ENCODE measurements at places on chromosomes 2 and 18.
A peak's percentile ranks its signal among the peaks of the same experiment; 100 is the strongest.

DNA sequence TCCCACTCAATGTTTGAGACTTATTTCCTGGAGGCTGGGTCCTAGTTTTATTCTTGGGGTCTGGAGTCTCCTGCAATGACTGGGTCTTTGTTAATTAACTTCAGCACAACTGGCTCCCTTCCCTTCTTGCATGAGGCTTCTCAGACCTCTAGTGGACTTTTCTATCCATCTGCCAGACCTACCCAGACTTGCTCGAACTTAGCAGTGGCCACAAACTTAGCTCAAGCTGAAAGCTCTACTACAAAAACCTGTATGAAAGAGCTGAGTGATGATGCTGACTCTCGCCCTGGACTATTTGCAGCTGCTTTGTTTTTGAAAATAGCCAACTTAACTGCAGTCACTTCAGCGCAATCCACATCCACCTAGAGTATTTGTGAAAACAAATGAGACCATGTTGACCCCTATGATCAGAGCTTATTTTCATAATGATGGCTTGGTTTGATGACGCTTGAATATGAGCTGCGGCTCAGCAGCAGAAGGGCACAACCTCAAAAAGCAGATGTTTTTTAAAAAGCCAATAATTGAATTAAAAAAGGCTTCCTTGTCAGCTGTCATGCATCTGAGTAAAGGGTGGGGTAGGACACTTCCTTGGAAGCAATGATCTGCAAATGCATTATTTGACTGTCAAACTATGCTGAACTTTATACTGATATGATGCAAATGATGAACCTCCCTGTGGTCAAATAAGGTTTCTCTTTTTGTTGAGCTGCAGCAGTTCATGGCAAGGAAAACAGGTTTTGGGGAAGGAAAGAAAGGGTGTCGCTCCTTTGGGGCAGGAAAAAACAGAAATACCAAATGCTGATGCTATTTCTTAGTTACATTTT, 10.6 kb upstream of the ANXA4 start:
- no peak for DNase-seq

DNA sequence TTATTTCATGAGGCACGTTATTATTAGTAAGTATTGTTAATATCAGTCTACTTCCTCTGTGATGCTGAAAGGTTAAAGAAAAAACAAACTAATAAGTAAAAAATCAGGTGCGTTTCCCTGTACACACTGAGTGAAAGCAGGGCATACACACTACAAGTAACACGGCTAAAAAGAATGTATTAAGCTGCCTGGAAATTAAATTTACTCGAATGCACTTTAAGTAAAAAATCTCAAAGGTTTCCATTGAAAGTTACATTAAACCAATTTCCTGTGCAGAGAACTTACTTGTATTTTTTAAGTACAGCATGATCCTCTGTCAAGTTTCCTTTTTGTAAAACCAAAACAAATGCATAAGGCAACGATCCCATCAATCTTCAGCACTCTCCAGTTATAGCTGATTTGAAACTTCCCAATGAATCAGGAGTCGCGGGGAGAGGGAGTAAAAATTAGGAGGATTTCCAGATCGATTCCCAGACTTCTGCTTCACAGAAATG, 633 bp downstream of the BCL2 start:
- DNase-seq: no peak

- no peak for DNase-seq
Measured at GRCh38 chr18:38948436-38948835, 1382.8 kb upstream of the CELF4 start.

DNA sequence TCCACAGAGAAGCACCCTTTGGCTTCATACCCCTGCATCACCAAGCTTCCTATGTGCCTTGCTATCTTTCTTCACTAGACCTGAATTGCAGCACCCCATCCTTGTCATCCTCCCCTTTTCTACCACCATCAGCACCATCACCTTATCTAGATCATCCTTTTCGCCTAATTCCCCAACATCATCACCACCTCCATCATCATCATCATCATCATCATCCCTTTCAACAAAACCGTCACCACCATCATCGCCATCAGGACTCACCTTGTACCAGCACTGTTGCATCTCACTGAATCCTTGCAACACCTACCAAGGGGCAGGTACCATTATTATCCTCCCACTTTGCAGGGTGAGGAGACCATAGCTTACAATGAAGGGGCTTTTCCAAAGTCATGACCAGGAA, 10.8 kb upstream of the ECEL1 start:
- DNase-seq: no peak

DNA sequence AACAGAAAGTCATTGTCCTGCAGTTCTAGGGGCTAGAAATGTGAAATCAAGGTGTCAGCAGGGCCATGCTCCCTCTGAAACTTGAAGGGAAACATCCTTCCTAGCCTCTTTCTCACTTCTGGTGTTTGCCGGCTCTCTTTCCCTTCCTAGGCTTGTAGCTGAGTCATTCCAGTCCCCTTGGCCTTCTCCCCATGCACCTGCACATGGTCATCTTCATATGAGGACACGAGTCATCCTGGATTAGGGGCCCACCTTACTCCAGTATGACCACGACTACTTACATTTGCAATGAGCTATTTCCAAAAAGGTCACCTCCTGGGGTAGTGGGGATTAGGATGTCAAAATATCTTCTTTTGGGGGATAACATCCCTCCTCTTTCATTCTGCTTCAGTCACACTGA, 168.5 kb upstream of the CXCR4 start:
- DNase-seq: no peak

- no peak for DNase-seq
Measured at GRCh38 chr18:8333961-8334360, 275.3 kb upstream of the RAB12 start.

DNA sequence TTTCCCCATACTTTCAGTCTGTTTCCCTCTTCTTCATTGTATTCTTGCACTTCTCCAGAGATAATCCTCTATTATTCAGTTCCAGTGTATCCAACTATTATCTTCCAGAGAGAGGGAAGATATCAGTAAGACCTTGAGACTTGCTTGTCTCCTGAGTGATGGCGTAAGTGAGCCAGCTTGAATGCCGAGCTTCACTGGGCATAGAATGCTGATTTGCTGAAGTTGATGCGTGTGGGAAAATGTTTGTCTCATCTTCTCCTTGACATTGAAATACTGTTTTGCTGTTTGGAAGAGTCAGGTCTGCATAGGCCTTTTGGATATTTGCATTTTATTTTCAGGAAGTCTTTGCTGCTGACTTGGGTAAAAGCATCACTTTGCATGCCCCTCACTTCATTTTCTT, 41.1 kb upstream of the MGAT5 start:
- DNase-seq: no peak

DNA sequence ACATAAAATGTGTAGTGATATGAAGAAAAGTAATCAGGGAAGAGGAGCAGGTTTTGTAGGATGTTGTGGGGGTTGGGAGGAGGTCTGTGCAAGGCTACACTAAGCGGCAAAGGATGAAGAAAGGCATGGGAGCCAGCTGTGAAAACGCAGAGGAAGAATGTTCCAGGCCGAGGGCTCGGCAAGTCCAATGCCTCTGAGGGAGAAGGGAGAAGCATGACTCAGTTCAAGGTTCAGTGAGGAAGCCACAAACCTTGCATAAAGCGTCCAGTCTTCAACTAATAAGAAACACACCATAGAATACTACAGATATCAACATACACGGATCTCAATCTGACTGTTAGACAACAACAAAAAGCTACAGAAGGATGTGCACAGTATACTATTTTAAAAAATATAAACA, 16.2 kb downstream of the EPB41L3 start:
- no peak for DNase-seq

GRCh38 chr2:201969241-201969937, 64.3 kb upstream of the FZD7 start:
- no peak for DNase-seq

- no peak for DNase-seq
Measured at GRCh38 chr18:75421656-75422055, 5.8 kb downstream of the SMIM21 start.

DNA sequence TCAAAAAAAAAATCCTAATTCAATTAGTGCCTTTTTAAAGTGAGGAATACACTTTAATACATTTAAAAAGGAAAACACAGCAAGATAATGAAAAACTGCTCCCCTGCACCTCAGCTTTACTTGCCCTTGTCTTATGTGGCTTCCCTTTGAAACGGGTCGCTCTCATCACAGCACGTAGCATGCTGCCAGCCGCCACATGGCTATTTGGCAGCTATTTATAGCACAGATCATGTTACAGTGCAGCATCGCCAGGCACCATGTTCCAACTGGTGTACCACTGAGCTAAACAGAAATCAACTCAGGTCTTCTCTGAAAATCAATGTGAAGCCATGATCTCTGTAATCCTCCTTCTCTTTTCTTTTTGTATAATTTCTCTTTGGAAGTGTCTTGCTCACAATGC, 65.1 kb downstream of the TMEM182 start:
- no peak for DNase-seq

DNA sequence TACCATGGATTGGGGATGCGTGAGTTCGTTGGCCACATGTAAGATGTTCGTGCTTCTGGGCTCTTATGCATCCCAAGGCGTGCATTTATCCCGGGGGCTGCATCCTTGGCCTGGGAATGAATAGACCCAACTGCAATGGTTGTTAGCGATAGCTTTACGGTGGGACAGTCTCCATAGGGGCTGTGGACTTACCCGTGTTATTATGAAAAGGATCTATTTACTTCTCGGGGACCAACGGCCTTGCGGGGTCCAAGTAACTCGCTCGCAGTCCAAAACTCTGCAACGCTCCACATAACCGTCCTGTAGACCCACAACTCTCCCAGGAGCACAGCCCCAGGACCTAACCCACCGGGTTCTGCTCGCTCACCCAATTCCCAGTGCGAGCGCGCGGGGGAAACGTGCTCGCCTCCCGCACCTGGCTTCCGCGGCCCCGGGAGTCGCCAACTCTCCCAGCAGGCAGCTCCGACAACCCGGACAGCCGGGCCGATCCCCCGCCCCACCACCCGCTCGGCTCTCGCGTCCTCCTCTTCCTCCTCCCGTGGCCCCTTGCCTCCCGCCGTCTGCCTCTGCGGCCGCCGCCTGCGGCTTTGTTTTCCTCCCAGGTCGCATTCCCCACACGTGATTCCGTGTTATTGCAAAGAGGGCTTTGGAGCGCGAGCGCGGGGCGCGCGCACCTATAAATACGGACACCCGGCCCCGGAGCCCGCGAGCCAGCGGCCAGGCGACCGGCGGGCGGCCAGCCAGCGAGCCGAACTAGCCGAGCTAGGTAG, at the start of gene CABLES1:
Gene CABLES1, plus strand, starts transcription at position 706 of the 770 bp plus-strand sequence. CDS start 278 bp downstream, outside the sequence.
- peak; percentile 47 for DNase-seq

- DNase-seq: no peak
Measured at GRCh38 chr2:61937098-61937497, 31.6 kb downstream of the COMMD1 start.

GRCh38 chr2:171260471-171261424, 100.1 kb upstream of the TLK1 start:
- peak; percentile 26 for DNase-seq

GRCh38 chr2:224008702-224009261, 30.3 kb downstream of the SERPINE2 start:
- DNase-seq: no peak

DNA sequence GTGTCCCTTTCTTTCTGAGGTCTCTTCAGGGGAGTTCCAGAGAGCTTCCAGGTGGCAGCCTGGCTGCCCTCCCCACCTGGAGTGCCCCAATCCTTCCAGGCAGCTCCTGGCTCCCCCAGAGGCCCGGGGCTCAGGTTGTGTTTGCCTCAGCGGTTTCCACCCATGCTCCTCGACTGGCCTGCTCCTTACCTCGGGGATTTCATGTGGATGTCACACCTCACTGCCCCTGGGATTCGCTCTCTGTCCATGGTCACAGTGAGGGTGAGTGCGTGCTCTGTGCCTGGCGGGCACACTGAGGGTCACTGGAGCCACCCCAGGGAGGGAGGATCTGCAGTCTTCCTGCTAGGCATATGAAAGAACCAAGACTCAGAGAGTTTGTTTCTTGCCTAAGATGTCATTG, 2.1 kb upstream of the TOGARAM2 start:
- no peak for DNase-seq

DNA sequence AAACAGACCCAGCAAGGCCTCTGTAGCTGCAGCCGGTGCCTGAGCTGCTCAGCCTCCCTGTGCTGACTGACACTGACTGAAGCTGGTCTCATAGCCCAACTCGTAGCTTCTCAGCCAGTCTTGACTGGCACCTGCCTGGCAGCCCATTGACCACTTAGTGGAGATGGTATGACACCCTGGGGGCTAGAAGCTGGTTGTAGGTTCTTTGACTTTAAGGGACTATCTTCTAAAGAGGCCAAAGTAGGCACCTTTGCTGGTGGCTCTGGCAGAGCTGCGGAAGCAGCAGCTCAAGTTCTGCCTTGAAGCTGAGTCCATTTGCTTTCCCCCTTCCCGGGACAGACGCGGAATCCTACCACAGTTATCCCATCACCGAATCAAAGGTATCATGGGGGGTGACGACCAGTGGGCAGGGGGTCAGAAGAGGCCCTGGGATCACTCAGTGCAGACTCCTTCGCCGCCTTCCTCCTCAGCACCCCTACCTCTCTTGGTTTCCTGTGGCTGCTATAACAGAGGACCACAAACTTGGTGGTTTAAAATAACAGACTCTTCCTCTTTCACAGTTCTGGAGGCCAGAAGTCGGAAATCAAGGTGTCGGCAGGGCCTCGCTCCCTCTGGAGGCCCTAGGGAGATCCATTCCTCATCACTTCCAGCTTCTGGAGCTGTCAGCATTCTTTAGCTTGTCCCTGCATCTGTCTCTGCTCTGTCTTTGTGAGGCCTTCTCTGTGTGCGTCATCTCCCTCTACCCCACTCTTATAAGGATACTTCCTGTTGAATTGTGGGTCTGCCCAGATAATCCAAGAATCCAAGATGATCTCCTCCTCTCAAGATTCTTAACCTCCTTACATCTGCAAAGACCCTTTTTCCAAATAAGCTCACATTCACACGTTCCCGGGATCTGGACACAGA, 13.7 kb upstream of the FOSL2 start:
- no peak for DNase-seq

DNA sequence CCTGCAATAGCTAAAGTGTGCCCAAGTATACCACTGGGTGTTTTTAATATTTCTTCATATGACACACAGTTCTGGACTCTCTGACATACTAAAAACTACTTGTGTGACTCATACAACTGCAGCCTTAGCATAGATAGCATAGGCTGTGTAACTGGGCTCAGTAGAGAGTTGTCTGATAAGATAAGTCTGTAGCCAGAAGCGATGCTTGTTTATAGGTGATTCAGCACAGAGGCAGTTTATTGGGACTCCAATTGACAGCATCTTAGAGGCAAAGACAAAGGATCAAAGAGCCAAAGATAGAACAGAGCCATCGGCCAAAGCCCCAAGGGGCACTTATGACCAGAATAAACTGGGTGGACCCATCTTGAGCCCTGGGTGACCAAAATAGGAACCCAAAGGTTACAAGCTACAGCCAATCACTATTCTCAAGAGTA, 42.3 kb downstream of the AAK1 start:
- DNase-seq: no peak

DNA sequence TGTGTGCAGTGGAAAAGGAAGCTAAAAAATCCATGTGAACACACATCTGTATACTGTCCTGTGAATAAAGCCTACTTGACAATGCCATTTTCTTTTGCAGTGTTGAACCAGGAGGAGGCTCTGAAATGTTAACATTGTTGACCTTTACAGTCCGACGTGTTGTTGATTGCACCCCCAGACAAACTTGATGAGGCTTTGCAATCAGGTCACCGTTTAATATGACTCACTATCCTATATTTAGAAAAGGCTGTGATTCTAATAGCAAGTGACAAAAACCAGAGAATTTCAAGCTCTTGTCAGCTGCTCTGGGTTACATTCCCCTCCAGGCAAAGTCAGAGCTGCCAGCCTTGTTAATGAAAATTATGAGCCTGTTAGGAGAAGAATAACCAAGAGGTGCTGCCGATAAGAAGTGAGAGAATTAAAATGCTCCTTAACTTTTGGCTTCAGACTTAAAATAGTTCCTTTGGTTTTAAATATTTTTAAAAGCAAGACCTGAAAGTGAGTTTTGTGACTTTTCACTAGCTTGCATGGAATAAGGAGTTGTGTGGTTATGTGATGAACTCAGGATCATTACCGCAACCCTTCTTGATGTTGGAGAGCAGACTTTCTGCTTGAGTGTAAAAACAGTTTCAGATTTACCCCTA, 162.1 kb downstream of the QPCT start:
- no peak for DNase-seq

All from activated naive CD8-positive, alpha-beta T cell treated with anti-CD3 and anti-CD28 coated beads, Interleukin-2, amount 50 U/mL, for 24 hours (primary cell).